ENCODE measurements at places on chromosomes 13 and 19.
A peak's percentile ranks its signal among the peaks of the same experiment; 100 is the strongest.

DNA sequence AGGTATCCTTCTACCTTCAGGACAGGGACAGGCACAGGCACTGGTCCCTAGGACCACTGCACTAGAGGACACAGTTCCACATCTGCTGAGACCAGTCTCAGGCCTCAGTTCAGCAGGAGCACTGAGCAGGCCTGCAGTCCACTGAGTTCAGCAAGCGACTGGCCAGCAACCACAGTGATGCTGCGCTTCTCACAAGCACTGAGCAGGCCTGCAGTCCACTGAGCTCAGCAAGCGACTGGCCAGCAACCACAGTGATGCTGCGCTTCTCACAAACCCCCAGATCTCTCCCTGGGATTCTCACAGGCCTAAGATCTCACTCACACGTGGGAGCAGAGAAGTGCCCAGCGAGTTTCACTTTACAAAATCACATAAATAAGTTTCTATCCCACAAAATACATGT is 140.6 kb downstream of the IRS2 start:
- no peak for DNase-seq

- no peak for DNase-seq
Observed at GRCh38 chr19:47274891-47275761, 441 bp downstream of the INAFM1 start.

DNA sequence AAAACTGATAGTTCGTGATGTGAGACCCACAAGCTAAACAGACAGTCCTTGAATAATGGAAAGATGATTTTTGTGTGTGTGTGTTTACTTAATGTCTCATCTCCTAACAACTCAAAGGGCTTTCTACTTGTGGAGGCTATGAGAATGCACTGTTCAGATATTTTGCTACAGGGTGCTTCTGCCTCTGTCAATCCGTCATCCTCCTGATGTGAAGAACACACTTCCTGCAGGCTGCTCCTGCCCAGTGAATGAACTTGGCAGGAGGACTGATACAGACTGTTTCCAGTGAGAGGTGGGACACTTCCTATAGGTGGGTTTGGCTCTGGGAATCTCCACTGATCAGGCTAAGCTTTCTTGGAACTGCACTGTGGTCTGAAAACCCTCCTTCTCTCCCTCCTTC is 168.4 kb upstream of the STARD13 start:
- DNase-seq, result no peak

GRCh38 chr13:27523346-27524073 is 73.1 kb upstream of the MTIF3 start:
- DNase-seq, result no peak

DNA sequence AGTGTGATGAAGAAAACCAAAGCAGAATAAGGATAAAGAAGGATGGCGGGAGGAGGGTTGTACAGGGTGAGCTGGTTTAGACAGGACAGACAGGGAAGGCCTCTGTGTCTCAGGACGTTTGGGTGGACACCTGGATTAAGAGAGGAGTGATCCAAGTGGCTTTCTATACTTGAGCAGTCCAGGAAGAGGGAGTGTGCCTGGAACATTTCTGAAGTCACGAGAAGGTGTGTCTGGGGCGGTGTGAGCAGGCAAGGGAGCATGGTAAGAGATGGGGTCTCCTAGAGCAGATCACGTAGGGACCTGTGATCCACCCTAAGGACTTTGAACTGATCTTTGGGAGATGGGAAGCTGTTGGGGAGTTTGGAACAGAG is 15.4 kb upstream of the STK24 start:
- DNase-seq, result no peak

DNA sequence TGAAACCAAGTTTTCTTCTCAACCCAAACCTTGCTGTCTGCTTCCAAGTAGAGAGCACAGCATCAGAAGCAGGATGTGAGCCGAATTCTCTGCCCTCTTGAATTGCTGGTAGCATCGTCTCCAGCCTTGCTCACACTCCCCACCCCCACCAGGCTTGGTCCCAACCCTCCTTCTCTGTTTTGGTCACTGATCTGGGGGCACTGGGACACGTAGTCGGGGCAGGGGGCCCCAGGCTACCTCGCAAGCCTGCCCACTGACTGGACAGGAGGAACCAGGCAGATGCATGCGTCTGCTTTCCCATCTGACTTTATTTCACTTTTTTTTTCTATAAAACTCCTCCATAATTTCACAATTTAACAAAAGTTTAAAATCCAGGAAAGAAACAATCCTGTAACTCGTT is 69.7 kb downstream of the MLLT1 start:
- DNase-seq, result no peak

DNA sequence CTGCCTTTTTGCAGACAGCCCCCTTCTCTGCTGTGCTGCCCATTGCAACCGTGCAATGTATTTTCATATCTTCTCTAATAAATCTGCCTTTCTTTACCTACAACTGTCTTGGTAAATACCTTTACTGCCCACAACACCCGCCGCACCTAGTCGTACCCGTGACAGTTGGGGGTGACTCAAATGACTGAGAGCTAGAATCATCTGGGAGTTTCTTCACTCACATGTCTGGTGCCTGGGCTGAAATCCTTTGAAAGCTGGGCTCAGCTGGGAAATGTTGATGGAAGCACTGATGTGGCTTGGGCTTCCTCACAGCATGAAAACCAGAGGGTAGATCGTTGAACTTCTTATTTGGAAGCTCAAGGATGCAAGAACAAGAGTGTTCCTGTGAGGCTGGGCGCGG is 2.8 kb upstream of the PNMA8A start:
- no peak for DNase-seq

DNA sequence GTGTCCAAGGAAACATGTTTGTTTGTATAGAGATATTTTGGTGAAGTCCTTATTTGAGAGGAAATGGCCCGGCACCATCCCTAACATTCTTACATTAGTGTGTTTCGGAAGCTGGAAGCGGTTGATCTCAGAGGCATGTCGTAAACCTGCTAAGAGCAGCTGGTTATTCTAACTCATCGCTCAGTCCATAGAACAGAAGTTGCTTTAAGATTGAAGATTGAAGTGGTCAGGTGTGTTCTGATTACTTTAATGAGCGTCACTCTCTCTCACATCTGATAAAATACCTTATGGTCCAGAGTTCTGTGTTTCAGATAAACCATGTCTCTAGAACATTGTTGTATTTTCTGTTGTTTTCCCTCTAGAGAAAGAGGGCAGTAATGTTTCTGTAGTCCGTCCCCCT is 60.2 kb upstream of the FLT1 start:
- no peak for DNase-seq

GRCh38 chr13:38045278-38046048 is 175.9 kb upstream of the TRPC4 start:
- no peak for DNase-seq

DNA sequence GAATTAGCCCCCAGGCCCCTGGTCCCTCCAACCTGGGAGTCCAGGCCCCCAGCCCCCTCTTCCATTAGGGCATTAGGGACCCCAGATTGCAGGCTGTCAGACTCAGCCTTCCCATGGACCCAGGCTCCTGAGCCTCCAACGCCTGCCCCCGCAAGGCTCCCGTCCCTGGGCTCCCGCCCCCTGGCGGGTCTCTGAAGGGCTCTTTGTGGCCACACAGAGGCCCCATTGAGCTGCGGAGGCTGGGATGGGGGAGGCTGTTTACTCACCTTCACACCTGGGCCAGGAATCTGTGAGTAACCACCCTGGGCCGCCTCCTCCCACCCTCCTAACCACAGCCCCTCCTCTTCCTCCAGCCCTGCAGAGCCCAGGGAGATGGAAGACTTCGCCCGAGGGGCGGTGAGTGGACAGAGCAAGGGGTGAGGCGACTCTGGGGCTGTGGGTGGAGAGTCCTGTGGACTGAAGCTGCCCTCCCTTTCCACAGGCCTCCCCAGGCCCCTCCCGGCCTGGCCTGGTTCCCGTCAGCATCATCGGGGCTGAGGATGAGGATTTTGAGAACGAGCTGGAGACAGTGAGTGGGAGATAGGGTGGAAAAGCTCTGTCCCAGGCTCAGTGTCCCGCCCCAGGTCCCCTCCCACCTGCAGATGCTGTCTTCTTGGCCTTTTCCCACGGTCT is 4.9 kb downstream of the ARHGEF1 start:
- peak; percentile 82 for DNase-seq

DNA sequence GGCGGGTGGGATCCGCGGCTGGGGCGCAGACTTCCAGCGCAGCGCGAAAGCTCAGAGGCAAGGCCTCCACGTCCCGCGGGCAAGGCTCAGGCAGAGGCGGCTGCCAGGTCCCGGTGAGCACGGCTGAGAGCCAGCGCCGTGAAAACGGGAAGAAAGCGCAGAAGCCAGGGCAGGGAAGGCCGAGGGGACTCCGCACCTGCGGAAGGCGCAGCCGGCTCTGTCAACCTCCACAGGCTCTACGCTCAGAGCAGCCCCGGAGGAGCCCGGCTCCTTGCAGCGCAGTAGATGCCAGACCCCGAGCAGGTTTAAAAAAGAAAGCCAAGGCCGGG is 131.0 kb downstream of the RNF17 start:
- DNase-seq, result no peak

- DNase-seq, result no peak
Observed at GRCh38 chr19:33186431-33187182, 7.5 kb upstream of the LRP3 start.

DNA sequence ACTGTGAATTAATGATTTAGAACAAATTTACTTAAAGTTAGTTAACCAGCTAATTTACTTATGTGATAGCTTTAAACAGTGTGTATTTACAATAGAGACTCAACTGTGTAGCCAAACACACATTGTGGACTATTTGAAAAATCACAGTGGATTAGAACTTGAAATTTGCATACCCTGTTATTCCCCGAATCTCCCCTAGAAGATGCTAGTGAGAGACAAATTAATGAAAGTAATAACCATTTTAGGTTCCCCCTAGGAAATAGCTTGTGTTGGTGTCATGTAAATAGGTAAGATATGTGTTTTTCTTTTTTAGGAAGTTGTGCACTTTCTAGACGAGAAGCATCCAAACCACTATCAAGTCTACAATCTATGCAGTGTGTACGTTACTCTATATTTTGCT is 98.5 kb downstream of the C1QTNF9 start:
- DNase-seq, result no peak

DNA sequence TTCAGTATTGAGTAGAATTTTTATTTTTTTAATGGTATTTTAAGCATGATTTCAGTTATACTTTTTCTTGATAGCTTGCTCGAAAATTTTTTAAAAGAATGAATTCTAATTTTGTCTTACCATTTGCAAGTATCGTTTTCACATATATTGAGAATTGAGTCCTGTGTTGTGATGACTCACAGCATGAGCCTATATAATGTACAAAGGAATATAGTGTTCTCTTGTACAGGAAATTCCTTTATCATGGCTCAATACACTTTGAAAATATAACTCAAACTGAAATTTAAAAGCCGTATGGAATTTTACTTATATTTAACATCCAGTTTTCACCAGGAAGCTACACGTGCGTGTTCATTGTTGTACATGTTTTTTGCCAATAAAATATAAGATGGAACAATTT is 161.1 kb upstream of the TMTC4 start:
- DNase-seq, result no peak

- no peak for DNase-seq
Observed at GRCh38 chr19:50721441-50722137, 1.6 kb upstream of the CLEC11A start.

DNA sequence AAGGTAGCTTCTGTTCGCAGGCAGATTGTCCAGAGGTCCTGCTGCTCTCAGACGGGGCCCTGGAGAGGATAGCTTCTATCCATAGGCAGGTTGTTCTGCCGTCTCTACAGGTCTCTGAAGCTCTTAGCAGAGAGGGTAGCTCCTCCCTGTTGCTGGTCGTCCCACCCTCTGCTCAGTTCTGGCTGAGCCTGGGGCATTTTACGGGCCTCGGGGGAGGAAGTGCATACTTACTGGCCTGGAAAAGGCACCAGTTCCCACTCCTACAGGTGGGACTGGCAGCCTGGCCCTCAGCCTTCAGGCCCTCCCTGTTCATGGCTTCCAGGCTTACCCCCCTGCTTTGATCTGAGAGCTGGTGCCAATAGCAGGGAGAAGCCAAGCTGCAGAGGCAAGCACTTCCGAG is 42.3 kb downstream of the USPL1 start:
- DNase-seq, result no peak

- no peak for DNase-seq
Observed at GRCh38 chr13:74115133-74115532, 19.1 kb downstream of the KLF12 start.

DNA sequence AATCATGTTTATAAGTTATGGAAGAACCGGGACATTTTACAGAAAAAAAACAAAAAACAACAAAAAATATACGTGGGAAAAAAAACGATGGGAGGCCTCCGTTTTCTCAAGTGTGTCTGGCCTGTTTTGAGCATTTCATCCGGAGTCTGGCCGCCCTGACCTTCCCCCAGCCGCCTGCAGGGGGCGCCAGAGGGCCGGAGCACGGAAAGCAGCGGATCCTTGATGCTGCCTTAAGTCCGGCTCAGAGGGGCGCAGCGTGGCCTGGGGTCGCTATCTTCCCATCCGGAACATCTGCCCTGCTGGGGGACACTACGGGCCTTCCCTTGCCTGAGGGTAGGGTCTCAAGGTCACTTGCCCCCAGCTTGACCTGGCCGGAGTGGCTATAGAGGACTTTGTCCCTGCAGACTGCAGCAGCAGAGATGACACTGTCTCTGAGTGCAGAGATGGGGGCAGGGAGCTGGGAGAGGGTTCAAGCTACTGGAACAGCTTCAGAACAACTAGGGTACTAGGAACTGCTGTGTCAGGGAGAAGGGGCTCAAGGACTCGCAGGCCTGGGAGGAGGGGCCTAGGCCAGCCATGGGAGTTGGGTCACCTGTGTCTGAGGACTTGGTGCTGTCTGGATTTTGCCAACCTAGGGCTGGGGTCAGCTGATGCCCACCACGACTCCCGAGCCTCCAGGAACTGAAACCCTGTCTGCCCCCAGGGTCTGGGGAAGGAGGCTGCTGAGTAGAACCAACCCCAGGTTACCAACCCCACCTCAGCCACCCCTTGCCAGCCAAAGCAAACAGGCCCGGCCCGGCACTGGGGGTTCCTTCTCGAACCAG is 1.8 kb upstream of the APOE start:
- peak; percentile 59 for DNase-seq

GRCh38 chr13:43880214-43880855 is 631 bp downstream of the LACC1 start:
- no peak for DNase-seq

- DNase-seq, result no peak
Observed at GRCh38 chr19:7904074-7905020, 670 bp downstream of the MAP2K7 start.

DNA sequence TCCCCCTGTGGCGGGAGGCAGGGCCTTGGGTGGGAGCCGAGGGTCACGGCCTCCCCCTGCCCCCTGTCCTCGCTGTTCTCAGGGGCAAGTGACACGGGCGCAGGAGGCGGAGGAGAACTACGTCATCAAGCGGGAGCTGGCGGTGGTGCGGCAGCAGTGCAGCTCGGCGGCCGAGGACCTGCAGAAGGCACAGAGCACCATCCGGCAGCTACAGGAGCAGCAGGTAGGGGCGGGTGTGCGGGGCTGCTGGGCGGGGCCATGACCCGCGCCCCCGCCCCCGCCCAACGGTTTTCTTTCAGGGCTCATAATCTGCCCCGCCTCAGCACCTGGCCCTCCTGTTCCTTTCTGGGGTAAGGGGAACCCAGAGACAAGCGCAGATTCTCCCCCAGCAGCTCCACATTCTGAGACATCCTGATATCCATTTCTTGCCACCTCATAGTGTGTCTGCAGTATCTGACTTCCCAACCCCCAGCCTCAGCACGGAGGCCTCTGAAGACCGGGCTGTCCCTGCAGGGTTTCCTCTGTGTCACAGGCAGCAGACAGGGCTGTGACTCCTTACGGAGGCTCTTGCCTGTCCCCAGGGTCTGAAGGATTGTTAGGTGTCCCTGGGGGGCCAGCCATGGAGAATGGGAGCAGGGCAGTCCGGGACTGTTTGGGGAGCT is 15.9 kb downstream of the PRR36 start:
- no peak for DNase-seq

GRCh38 chr13:99227909-99228688 is 27.4 kb downstream of the UBAC2 start:
- DNase-seq, result no peak

- peak; percentile 1 for DNase-seq
Observed at GRCh38 chr13:42574435-42575311, 721 bp downstream of the TNFSF11 start.

All from activated T-helper 1 cell treated with Interleukin-2 at 50 U/mL for 16 hours (primary cell).